ENCODE measurements at places on chromosomes 4 and X.

- ATAC-seq = peak; percentile 31
Measured at GRCh38 chr4:78565971-78566372, 14.4 kb downstream of the ANXA3 start.

- ATAC-seq = no peak
Measured at GRCh38 chr4:92060333-92060732, 243.4 kb upstream of the GRID2 start.

- no peak for ATAC-seq
Measured at GRCh38 chrX:69297506-69297905, 132.3 kb upstream of the PJA1 start.

DNA sequence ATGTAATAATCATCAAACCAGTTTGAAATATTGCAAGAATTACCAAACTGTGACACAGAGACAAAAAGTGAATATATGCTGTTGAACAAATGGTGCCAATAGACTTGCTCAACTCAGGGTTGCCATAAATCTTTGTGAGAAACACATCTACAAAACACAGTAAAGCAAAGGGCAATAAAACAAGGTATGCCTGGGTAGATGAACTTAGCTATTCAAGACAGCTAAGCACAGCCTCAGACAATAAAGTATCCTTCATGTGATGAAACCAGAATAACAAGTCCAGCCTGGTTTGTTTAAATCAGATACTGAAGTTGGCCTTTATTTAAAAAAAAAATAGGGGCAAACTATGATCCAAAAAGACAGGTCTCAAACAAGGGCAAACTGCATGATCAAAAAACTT, 19.2 kb downstream of the LAMTOR3 start:
- ATAC-seq = no peak

- ATAC-seq = no peak
Measured at GRCh38 chr4:56704089-56704871, 23.2 kb upstream of the HOPX start.

- peak; percentile 51 for ATAC-seq
Measured at GRCh38 chrX:140817943-140818342, 108.4 kb downstream of the LINC00632 start.

DNA sequence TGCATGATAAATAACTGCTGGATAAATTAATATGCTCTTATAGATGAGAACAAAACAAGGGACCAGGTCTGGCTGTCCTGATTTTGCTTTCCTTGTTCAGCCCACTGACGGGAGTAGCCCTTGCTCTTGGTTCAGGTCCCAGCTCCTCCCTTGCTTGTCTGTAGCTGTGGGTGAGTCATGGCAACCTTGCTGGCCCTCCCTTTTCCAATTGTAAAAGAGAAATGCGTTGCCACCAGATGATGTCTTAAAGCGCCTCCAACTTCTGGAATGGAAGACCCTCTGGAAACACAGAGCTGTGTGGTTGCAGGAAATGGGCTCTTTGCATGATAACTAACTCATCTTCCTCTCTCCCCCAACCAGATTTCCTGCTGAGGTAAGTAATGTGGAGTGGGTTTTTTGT, 171.4 kb downstream of the AASDH start:
- ATAC-seq = peak; percentile 98

DNA sequence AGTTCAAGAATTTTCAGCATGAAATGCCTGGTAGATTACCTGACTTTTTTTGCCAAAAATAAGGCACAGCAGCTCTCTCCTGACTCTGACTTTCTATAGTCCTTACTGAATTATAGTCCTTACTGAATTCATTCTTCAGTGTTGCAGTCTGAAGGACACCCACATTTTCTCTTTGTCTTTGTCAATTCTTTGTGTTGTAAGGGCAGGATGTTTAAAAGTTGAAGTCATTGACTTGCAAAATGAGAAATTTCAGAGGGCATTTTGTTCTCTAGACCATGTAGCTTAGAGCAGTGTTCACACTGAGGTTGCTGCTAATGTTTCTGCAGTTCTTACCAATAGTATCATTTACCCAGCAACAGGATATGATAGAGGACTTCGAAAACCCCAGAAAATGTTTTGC, 168.0 kb downstream of the SOWAHB start:
- no peak for ATAC-seq

- no peak for ATAC-seq
Measured at GRCh38 chrX:10578527-10578926, 41.9 kb downstream of the MID1 start.

DNA sequence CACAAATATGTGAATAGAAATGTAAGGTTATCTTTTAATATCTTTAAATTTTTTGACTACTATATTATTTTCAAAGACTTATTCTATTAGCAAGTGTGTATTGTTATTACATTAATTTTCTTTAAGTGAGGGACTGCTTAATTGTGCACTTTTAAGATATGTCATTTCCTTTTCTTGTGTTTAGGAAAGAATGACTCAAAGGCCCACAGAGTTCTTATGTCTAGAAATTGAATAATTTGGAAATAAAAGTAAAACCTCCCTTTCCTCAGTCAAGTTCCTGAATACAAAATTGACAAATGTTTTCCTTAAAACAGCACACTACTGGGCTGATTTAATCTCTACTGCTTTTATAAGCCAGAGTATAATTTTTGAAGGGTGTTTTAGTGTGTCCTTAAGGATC, 169.7 kb downstream of the TMEM47 start:
- no peak for ATAC-seq

- no peak for ATAC-seq
Measured at GRCh38 chr4:3862640-3863420, 96.6 kb downstream of the ADRA2C start.

- no peak for ATAC-seq
Measured at GRCh38 chr4:53376900-53377299, 541 bp upstream of the FIP1L1 start.

GRCh38 chr4:151600432-151600831, 160.4 kb downstream of the GATB start:
- ATAC-seq = peak; percentile 51

GRCh38 chrX:151974336-151975227, at the start of gene GABRE:
GABRE (minus strand) TSS chrX:151974676; CDS start chrX:151974625, 51 bp downstream.
- peak; percentile 57 for ATAC-seq

DNA sequence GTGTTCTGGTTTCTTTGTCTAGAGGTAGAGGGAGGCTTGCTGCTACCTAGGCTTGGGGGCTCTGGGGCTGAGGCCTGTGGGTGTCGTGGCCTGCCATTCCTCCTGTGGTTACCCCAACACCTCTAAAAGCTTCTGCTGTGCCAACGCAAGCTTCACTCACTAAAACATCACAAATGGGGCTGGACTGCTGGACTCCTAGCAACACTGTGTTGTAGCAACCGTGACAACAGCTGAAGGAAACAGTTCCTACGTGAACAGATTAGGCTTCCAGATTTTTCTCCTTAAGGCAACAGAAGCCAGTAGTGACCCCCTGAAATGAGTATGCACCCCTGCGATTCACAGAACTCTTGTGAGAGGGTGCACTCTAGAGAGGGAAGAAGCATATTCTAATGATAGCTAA, 138.3 kb upstream of the TEX13D start:
- no peak for ATAC-seq

DNA sequence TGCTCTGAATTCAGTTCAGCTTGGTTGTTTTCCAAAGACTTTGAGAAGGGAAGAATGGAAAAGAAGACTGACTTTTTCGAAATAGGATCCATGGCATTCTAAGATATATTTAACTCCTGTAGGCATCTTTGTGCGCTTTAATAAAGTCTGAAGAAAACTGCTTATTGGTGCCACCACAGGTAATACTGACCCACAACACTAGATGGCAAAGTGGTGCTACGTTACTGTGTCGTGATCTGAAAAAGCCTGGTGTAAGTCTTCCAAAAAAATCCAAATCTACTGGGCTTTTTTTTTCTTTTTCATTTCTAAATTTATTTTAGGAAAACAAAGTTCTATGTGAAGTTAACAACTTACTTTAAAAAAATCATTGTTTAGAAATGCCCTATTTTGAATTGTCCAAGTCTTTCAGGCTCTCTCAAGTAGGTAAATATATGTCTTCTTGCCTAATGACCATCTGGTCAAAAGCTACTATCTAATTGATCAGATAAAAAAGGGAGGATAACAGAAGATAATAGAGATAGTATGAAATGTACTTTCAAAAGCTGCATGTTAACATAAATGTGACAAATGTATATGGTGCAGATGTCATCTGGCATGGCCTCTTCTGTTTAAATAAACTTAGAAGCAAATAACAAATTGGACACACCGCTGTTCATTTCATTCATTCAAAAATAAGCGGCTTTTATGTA, 47.0 kb upstream of the MID1IP1 start:
- ATAC-seq = peak; percentile 91

Measured in SK-N-SH treated with all-trans-retinoic acid at 6 μM for 48 hours (cell line).